ENCODE measurements at places on chromosomes 12 and 14.

DNA sequence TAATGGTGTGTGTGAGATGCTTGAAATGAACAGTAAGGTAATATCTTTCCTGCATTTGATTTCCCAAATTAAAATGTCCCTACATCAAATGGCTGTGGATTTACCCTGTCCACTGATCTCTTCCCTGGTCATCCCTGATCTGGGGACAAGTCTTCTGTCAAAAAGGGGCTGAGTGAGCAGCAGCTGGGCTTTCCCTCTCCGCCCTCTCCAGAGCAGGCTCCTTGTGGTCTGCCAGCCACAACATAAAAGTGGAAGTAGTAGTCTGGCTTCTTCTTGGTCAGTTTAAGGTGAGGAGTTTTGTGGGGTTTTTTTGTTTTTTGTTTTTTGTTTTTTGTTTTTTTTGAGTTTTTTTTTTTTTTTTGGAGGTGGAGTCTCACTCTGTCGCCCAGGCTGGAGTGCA is 25.2 kb upstream of the PLXNC1 start:
- DNase-seq, result no peak

- no peak for DNase-seq
These were observed 128.5 kb downstream of the TBX3 start for GRCh38 chr12:114555451-114555850.

DNA sequence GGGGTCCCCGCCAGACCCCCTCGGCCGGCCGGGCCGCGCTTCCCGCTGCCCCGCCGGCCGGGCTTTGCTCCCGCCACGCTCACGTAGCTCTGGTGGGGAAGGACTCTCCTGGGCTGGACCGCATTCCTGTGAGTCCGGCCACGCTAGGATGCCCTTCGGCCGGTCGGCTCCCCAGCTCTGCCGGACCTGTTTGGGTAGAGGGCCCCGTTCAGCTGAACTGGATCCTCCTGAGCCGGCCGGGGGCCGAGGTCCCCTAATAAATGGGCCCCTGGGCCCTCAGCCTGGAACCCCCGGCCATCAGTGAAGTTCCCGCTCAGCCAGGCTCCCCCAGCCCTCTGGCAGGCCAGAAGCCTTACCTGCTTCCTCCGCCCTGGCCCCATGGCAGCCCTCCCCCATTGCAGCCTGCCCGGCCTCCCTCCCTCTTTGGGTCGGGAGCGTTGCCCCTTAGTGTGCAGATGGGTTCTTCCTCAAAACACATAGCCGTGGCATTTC is 593 bp downstream of the UNC119B start:
- no peak for DNase-seq

DNA sequence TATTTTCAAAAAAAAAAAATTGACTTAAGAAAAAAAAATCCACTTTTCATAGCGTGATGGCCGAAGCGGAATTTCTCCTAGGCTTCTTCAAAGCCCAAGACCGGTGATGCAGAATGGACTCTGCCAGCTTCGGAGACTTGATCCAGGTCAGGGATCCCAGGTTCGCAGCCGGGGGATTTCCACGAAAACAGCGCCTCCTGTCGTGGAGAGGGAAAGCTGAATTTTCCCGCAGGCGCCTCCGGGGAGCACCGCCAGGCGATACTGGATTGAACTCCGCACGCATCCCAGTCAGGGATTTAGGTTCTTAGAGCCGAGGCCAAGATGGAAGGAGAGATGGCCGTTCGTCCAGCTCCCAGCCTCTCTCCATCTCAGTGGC is 2.1 kb downstream of the TTC6 start:
- no peak for DNase-seq

DNA sequence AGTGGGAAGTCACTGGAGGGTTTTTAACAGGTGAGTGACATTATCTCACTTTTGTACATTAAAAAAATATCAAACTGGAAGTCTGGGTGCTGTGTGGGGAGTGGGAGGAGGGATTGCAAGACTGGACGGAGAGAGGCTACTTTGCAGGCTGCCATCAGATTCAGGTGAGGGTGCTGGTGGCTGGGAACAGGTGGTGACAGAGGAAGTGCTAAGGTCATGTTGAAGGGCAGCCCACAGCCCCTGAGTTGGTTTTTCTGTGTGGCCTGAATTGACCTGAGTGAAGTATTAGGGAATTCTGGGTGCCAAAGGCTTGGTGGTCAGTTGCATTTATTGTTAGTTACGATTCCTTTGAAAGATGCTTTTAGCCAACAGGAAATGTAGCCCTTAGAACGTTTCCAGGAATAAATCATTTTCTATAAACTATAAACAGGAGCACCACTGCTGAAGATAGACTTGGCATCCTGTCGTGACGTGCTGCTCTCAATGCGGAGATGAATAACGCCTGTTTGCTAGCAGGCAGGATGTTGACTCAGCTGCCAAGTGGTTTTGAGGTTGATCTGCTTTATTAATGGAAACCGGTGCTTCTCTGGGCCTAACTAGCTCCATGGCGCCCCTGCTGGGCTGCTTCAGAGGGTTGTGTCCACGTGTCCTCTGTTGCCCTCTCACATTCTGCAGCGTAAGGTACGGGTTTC is 707.5 kb upstream of the TMEM132C start:
- DNase-seq, result peak; percentile 91

DNA sequence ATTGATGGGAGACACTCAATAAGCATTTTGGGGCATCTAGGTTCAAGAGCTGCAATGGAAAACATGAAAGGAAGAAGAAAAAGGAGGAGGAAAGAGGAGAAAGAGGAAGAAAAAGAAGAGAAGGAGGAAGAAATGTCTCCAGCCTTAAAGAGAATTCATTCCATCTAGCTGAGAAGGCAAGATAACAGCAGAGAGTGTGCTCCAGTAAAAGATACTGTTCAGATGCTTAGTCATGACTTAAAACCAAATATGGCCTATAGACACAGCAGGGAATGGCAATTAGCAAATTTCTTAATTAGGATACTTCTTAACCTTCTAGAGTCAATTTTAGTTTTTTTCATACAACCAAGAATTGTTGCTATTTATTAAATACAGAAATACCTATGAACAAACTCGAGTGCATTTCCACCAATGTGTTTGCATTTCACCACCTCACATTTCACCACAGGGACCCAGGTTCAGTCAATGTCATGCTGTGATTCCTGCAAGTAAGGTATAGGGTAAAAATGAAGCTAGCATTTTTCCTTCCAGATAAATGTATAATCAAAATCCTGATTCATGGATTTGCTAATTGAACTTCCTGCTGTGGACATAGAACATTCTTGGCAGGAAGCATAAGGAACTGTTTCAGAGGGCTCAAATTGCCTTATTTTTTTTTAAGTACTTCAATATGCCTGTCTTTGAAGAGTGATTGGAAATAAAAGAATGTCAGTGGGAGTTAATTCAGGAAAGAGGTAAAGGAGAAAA is 177.8 kb downstream of the RPS29 start:
- DNase-seq, result no peak

- DNase-seq, result no peak
These were observed 4.7 kb upstream of the COCH start for GRCh38 chr14:30869551-30870155.

DNA sequence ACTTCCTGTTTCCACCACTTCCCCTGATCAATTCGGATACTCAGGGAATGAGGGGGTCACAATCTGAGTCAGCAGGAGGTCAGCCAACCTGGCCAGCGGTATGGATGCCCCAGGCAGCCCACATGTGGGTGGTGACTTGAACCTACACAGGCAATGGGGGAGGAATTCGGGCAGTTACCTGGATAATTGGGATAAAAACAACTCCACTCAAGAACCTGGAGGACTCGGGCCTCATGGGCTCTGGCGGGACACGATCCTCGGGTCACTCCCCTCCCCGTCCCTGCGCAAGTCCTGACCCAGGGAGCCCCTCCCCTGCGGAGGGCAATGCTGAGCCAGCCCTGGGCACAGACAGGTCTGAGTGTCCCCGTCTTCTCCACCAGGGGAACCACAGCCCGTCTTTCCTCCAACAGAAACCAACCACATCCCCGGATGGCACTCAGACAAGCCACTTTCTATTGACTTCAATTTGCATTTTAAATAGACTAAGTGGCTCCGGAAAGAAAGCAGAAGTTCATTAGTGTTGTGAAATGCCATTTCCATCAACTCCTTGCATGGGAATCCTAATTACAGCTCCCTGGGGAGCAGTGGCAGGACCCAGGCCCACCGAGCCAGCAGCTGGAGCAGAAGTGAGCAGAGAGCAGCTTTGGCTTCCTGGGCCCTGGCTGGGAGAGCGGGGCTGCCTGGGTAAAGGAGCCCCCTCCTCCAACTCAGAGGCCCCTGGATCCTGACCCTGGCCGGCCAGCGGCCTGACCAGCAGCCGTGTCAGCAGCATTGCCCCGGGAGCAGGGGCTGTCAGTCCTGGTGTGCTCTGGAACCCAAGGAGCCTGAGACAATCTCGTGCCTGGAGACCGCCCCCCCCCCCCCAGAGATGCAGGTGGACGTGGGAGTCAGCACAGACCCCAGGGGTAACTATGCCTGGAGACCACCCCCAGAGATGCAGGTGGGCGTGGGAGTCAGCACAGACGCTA is 374.1 kb downstream of the ADGRD1 start:
- DNase-seq, result no peak

- no peak for DNase-seq
These were observed 446.0 kb downstream of the AEBP2 start for GRCh38 chr12:19885093-19885812.

DNA sequence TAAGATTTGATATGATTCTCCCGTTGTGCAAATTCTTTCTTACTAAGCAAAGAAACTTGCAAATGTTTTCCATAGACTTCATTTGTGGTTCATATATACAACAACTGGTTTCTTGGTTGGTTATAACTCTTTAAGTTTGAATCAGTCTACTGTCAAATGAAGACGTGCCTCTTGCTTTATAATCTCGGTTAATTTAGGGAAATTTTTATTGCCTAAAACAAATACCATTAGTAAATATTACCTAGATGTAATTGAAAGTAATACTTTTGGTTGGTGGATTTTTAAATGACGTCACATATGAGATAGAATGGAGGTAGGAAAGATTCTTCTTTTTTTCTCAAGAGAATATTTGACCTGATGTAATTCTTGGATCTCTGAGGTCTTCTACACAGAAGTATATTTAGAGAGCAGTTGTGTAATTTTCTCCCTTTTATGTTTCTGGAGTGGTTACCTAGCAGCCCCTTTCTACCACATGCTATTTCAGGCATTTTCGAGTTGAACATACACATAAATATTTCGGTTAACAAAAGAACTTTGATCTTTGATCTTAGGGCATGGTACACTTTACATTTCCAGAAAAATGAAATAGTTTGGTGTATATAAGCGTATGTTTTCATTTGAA is 1.7 kb downstream of the ATF7IP start:
- no peak for DNase-seq

DNA sequence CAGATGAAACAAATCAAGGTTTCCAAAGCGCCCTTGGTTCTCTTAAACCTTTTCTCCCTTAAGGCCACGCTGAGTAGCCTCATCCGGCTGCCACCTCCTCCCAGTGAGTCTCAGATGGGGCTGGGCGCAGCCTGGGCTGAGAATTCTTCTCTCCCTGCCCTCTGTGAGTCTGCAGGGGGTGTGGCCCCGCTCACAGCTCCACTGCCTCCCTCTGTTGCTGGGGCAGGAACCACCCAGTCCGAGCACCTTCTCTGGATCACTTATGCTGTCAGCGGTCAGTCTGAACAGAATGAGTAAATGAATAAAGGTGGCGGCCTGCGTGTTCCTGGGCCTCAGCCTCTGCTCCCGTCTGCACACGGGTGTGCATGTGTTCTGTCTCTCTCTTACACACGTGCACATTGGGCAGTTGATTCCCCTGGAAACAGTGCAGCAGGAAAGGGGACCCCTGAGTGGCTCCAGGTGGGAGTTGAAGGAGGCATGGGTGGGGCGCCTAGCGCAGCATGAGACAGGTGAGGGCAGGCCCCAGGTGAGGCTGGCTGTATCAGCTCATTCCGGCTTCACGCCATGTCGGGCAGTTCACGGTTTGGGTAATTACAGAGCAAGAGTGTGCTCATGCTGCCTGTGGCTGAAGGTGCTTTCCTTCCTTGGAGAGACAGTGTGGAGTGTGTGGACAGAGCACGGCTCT is 4.3 kb downstream of the PAPLN start:
- DNase-seq, result no peak

DNA sequence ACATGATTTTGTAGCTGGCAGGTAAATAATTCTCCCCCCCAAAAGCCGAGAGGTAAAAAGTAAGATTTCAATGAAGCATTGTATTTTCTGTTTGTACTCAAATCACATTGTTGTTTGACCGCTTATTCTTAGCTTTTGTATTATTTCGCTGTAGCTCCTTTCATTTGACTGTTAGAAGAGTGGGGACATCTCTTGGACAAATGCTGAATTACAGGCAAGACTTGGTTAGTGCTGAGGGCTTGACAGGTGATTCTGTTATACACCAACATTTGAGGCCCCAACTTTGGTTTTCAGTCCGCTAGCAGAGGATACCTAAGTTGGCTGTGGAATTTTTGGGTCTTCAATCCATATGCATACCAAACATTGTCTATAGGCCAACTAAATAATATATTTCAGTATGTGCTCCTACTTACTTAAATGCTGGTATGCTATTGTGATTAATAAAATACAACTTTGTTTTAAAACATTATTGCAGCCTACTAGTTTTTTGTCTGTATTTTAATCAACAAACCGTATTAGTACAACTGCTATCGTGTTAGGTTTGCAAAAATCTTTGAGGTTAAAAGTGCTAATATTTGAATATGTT is 102.2 kb downstream of the ERC1 start:
- no peak for DNase-seq

- peak; percentile 32 for DNase-seq
These were observed 75.2 kb upstream of the PLEKHG3 start for GRCh38 chr14:64628940-64629408.

- DNase-seq, result no peak
These were observed 52.7 kb downstream of the CCDC85C start for GRCh38 chr14:99551034-99551922.

GRCh38 chr14:89792489-89793366 is 161.8 kb downstream of the EFCAB11 start:
- DNase-seq, result peak; percentile 32

DNA sequence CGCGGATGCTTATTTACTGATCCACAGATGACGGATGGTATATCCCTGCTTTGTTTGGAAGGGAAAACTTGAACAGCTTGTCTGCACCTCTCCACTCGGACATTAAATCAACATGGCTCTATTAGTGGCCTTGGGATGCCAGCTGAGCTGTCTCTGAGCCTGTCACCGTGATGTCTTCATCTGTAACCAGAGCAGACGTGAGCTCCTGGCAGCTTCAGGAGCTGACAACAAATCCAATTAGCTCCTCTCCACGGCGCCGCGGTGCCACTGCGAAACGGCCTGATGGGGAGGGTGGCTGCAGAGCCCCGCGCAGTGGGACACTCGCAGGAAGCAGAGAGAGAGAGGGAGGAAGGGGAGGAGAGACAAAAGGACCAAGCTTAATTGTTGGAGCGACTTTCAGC is 112.3 kb downstream of the PAPOLA start:
- DNase-seq, result no peak

DNA sequence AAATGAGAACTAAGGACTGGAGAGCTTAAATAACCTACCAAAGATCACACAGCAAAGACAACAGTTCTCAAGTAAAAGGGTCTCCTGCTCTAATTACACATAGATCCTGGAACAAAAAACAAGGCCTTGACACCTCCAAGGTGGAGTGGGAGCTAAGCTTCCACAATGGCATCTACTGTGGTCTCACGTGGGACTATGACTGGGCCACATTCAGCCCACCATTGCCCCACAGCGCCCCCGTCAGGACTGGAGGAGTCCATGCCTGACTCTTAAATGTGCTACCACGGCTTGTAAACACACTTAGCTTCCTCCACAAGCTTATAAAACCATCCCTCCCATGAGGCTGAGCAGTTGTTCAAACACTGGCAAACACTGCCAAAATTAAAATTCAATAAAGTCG is 88.5 kb downstream of the GCH1 start:
- no peak for DNase-seq

- DNase-seq, result peak; percentile 14
These were observed 446 bp downstream of the PPP1R12A start for GRCh38 chr12:79934281-79935020.

Data from AG09319 (cell line).